Activated CD4-positive, CD25-positive, alpha-beta regulatory T cell treated with anti-CD3 and anti-CD28 coated beads, Interleukin-2, amount 50 U/mL, for 24 hours (primary cell): ENCODE measurements at places on chromosomes 2 and 18.
A peak's percentile ranks its signal among the peaks of the same experiment; 100 is the strongest.

- ATAC-seq = no peak
These were observed 12.5 kb downstream of the ABCG8 start for GRCh38 chr2:43851011-43851980.

GRCh38 chr2:179129574-179130238, 79.8 kb upstream of the CCDC141 start:
- no peak for ATAC-seq

DNA sequence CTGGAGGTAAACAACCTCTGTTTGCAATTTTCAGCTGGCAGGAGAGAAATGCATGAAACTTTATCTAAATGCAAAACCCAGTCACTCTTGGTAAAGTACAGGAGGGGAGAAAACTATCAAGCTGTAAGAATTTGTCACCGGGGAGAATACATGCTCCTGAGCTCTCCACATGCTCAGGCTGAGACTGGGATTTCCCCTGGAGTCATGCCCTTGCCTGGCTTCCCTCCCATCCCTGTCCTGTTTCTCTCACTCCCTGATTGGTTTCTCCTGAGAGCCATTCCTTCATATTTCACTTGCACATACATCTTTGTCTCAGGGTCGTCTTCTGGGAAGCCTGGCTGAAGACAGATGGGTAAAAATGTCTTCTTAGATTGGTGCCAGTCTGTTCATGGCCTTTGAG, 52.9 kb upstream of the SPATS2L start:
- no peak for ATAC-seq

DNA sequence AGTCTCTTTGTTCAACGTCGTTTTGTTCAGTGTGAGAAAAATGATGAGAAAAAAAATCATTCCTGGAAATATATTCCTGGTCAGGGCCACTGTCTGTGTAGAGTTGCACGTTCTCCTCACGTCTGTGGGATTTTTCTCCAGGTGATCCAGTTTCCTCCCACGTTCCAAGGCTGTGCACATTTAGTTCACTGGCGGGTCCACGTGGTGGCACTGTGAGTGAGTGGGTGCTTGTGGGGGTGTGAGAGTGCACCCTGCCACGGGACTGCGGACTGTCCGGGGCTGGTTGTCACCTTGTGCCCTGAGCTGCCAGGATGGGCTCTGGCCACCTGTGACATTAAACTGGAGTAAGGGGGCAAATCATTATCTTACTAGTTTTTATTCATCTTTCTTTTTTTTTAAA, 30.3 kb upstream of the ACYP2 start:
- ATAC-seq = no peak

GRCh38 chr2:201127570-201127969, 11.6 kb downstream of the CFLAR start:
- peak; percentile 32 for ATAC-seq

DNA sequence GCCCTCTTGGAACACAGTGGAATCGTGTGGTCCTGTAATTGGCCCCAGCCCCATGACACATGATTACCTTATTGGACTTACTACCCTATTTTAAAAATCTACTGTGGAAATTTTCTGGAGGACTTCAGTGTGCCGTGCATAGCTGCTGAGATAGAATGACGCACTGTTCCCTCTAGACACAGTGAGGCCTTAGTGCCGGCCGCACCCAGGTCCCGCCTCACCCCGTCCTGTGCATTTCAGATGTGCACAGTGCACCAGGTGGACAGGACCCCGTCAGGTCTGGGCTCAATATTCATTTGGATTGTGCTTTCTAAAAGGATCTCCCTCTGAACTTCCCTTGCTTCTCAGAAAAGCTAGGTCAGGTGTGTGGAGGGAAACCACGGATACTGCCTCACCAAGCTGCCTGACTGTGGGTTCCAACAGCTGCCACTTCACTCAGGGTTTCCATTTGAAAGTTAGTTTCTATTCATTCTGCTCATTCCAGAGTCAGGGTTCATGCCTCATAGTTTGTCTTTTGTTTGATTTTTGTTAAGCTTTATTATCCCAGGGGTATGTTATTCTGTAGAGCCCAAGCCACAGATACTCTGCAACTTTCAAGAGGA, 155.8 kb downstream of the PTGR3 start:
- no peak for ATAC-seq

DNA sequence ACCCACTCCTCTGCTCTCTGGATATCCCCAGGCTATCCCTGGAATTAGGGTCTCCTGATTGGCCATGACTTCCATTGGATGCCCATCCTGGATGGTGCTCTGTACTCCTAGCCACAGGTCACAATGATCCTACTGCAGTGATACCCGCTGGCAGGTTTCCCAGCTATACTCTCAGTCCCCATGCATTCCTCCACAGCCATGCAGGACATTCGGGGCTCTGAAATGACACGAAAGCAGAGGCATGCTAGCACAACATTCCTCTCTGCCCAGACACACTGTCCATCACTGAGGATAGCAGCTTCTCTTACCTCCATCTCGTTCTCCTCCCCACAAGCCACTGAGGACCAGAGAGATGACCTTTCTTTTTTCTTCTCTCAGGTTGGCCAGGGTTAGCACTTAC, 51.7 kb upstream of the SPATS2L start:
- no peak for ATAC-seq

GRCh38 chr2:230358305-230358704, 31.3 kb downstream of the SP140L start:
- ATAC-seq = no peak

- peak; percentile 75 for ATAC-seq
These were observed 34.4 kb downstream of the LGALSL start for GRCh38 chr2:64488050-64488974.

GRCh38 chr2:130341562-130342019, 1.1 kb upstream of the IMP4 start:
- ATAC-seq = no peak

- ATAC-seq = no peak
These were observed at the start of gene LYPD1 for GRCh38 chr2:132669908-132670495. Gene LYPD1, minus strand, starts transcription at chr2:132670205. Its CDS starts 273 bp downstream, at chr2:132669932.

DNA sequence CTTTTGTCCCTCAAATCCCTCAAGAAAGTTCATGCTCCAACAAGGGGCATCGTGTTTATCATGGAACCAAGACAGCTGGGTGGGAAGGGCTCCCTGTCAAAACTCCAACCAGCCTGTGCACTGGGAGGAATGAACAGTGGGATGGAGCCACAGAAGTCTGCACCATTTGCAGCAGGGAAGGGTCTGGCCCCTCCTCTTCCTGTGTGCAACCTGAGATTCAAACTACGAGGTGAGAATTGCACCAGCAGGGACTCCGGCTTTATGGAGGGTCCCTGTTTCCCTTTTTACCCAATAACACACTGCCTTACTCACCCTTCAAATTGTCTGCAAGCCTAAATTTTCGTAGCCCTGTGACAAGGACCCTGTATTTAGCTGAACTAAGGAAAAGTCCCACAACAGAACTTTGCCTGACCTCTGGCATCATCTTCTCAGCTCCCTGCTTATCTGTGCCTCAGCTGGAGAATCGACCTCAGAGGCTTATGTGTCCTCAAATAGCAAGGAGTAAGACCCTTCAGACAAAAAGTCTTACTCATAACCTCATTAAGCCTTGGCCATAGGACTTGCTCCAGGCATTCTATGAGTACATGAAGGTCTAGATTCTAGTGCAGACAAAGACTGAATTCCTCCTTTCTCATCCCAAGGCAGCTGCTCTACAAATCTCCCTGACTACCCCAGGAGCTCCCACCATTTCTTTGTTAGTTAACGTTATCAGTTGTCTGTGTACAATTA, 178.3 kb upstream of the SERPINE2 start:
- ATAC-seq = no peak

DNA sequence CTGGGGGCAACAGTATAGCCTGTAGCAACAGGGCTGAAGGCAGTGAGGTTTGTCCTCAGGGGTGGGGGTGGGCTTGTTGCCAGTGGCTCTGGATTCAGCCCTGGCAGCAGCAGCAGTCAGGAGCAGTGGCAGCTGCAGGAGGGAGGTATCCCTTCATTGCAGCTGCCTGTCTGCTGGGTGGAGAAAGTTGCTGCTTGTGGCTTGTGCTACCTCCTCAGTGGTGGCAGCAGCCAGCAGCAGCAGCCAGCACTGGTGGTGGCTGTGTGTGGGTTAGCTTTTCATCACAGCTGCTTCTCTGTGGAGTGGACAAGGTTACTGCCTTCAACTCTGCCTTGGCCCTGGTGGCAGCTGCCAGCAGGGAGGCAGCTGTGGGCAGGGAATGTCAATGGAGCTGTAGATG, 94.9 kb downstream of the ARL6IP6 start:
- ATAC-seq = no peak

DNA sequence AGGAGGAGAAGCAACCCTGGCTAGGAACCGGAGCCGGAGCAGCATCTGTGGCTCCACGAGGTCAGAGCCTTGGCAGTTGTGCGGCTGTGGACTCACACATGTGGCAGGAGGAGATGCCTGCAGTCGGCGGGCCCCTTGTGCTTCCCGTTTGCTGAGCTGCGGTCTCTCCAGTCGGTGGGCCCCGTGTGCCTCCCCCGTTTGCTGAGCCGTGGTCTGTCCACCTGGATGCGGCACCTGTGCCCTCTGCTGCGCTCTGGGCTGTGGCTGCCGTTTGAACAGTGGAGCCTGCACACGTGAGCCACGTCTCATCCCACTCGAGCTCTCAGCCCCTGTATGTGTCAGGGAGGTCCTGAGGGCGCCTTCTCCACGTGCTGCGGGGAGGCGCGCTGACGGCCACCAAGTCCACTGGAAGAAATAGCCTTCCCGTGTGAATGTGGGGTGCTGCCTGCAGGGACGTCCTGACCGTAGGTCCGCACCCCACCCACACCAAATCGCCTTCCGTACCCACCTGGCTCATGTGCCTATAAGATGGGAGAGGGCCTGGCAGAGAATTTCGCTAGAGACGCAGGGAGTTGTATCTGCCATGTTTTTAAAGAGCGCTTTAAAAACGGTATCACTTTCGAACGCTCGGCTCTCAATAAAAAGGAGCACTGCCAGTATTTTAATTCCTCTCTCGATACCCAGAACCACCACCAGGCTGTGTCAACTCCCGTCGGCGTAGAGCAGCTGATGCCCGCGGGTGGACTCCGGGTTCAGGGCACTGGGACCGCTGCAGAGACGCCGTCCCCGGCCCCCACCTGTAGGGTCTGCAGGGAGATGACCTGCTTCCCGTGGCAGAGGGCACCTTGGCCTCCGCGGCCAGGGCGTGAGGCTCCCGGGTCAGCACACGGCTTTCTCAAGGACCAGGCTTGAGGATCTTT, 117.0 kb downstream of the NFATC1 start:
- ATAC-seq = no peak
